ENCODE measurements at places on chromosomes 2 and 18.

DNA sequence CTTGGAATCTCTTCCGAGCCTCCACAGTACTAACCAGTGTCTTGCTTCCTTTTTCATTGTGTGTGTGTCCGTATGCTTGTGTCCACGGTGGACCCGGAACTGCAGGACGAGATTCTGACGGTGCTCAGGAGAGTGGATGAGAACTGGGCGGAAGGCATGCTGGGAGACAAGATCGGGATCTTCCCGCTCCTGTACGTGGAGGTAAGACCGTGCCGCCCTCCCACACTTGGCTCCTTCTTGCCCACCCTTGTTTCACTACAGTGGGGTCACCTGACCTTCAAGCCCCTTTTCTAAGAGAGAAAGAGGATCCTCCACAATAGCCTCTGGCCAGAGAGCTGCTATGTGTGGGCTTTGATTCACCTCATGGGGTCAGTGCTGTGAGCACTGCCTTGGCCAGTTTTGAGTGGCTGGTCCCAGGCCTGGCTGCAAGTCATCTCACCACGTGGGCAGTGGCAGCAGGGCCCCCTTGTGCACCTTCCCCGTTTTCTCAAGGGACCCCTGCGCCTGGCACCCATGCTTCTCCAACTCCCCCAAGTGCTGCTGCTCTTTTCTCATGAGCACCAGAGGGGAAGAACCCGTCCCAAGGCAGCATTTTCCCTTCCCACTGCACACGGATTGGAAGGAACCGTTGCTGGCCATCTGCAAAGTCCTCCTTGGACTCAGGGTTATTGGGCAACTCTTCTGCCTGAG lies 242.1 kb downstream of the SEPTIN10 start:
- no peak overlapping the region for H3K4me3 ChIP-seq
- no peaks in the 10 kb centered on the region for H3K36me3 ChIP-seq

DNA sequence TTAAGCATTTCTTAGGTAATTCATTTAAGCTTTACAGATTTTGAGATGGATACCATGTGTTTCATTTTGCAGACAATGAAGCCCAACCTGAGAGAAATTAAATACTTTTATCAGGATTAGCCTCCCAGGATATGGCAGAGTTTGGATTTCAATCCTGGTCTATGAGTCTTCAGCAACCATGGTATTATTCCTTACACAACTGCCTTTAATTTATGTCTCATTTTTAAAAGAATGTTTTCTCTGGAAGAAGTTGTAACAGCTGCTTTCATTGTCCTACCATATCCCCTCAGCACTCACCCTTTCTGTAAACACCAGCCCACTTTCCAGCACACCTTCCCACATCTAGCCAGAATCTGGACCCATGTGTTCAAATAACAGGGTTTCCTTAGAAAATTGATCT lies 863.7 kb upstream of the VRK2 start:
- 0 out of 2 replicates have a peak, but pooled peaks cover 2% of the 10 kb centered on the region for H3K4me1 ChIP-seq
- H3K27ac ChIP-seq = no peak overlapping the region
- H3K36me3 ChIP-seq = no peaks in the 10 kb centered on the region
- no peak for DNase-seq
- no peak overlapping the region for H3K4me3 ChIP-seq

DNA sequence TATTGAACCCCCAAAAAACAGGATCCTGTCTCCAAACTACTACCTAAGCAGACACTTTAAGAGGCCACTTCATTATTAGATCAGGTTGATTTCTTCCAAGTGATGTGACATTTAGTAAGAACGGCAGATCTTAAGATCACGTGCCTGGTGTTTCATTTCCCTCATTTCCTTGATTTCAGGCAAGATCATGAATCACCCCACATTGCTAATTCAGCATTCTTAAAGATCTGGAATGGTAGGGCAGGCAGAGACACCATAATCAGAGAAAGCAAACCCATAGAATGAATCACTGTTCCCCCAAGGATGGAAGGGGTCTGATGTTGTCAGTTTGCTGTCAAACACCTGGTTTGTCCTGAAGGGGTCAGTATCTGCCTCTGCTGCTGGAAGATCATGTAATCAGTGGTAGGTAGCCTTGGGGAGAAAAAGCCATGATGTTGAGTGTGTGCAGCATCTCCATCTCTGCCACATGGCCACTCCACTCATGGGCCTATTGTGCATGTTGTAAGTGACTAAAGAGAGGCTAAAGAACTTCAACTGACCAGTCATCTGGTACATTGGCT lies 133.9 kb downstream of the ARHGAP15 start:
- no peaks in the 10 kb centered on the region for H3K36me3 ChIP-seq
- no peak for DNase-seq

DNA sequence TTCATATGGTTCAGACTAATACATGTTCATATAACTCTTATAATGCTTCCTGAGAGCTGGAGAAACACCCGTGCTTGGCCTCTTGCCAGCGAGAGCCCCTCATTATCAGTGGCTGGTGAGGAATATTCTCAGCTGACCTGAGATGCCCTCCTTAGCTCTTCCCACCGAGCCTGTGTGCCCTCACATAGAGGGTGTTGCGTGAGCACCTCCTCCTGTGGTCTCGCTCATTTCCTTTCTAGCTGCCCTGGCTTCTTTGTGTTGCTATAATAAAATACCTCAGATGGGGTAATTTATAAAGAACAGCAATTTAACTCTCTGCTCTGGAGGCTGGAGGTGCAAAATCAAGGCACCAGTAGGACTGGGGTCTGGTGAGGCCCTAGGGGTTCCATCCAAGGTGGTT lies 80.5 kb upstream of the ALKAL2 start:
- H3K4me1 ChIP-seq = no peaks in the 10 kb centered on the region
- peaks cover 31% of the 10 kb centered on the region for H3K27me3 ChIP-seq
- DNase-seq = no peak
- no peaks in the 10 kb centered on the region for H3K36me3 ChIP-seq
- H3K4me3 ChIP-seq = no peak overlapping the region

DNA sequence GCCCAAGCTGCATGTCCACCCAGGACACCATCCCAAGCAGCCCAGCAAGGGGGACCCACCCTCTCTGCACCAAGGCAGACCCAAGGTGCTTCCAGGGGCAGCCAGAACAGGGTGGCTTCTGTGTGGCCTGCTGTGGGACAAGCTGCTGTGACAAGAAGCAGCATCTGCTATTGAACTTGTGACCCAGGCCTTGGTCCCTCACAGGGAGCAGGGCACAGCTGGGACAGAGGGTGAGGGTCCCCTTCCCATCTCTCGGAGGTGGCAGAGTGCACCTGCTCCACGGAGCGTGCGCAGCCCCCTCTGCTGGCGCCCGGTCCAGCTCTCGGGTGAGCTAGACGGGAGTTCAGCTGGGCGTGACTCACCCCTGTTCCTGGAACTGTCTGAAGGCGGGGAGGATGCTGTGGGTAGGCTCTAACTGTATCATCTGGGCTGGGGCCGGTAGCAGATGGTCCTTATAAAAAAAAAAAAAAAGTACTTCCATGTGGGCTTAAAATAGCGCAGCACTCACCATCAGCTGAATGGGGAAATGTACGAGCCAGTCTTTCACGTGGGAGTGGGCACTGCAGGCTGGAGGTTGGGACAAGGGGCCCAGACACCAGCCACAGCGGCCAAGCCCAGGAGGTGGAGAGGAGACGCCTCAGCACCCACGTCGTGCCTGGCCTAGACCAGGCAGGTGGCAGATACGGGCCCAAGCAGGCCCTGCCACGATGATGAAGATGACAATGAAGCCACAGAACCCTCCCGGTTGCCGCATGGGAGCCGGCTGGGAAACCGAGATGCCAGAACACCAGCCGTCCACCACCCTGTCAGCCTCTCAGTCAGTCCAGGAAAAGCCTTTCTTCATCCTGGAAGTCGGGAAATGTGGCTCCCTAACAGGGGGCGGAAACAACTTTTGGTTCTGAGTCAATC lies 136.8 kb upstream of the ID2 start:
- H3K27me3 ChIP-seq = no peaks in the 10 kb centered on the region
- no peaks in the 10 kb centered on the region for H3K36me3 ChIP-seq
- H3K27ac ChIP-seq = no peak overlapping the region
- peaks cover 8% of the 10 kb centered on the region for H3K4me1 ChIP-seq
- peak; percentile 6 for DNase-seq

DNA sequence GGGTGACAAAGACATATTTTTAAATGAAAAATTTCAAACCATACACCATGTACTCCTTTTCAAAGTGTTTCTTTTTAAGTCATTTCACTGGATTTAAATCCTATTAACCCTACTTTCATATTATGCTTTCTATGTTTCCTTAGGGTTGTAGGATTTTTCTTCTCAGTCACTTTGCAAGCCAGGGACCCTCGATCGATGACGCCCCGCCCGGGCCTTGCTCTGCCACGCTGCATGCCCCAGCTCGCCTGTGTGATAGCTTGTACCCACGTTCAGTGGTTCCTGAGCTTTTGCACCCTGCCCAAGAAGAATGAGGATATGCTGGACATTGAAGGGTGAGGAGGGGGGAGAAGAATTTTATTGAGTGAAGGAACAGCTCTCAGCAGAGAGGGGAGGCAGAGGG lies 568.0 kb downstream of the TRIB2 start:
- H3K4me3 ChIP-seq = no peak overlapping the region
- no peaks in the 10 kb centered on the region for H3K36me3 ChIP-seq
- no peak for DNase-seq

GRCh38 chr18:7575465-7576028 lies 8.4 kb downstream of the PTPRM start:
- H3K27me3 ChIP-seq = no peaks in the 10 kb centered on the region
- no peak for DNase-seq
- no peaks in the 10 kb centered on the region for H3K36me3 ChIP-seq
- no peak overlapping the region for H3K27ac ChIP-seq
- H3K4me3 ChIP-seq = no peak overlapping the region

- DNase-seq = no peak
- H3K27me3 ChIP-seq = no peaks in the 10 kb centered on the region
- no peaks in the 10 kb centered on the region for H3K4me1 ChIP-seq
- no peaks in the 10 kb centered on the region for H3K36me3 ChIP-seq
These were observed 36.9 kb upstream of the VWA3B start for GRCh38 chr2:98050070-98050469.

GRCh38 chr18:60585670-60586069 lies 213.1 kb upstream of the MC4R start:
- DNase-seq = no peak
- no peak overlapping the region for H3K27ac ChIP-seq
- H3K4me1 ChIP-seq = no peaks in the 10 kb centered on the region
- H3K4me3 ChIP-seq = no peak overlapping the region
- H3K36me3 ChIP-seq = no peaks in the 10 kb centered on the region

- H3K27me3 ChIP-seq = peaks cover 41% of the 10 kb centered on the region
- no peaks in the 10 kb centered on the region for H3K4me1 ChIP-seq
- DNase-seq = no peak
- H3K4me3 ChIP-seq = no peak overlapping the region
- no peak overlapping the region for H3K27ac ChIP-seq
- H3K36me3 ChIP-seq = no peaks in the 10 kb centered on the region
These were observed 260.6 kb upstream of the TNP1 start for GRCh38 chr2:217120429-217120828.

DNA sequence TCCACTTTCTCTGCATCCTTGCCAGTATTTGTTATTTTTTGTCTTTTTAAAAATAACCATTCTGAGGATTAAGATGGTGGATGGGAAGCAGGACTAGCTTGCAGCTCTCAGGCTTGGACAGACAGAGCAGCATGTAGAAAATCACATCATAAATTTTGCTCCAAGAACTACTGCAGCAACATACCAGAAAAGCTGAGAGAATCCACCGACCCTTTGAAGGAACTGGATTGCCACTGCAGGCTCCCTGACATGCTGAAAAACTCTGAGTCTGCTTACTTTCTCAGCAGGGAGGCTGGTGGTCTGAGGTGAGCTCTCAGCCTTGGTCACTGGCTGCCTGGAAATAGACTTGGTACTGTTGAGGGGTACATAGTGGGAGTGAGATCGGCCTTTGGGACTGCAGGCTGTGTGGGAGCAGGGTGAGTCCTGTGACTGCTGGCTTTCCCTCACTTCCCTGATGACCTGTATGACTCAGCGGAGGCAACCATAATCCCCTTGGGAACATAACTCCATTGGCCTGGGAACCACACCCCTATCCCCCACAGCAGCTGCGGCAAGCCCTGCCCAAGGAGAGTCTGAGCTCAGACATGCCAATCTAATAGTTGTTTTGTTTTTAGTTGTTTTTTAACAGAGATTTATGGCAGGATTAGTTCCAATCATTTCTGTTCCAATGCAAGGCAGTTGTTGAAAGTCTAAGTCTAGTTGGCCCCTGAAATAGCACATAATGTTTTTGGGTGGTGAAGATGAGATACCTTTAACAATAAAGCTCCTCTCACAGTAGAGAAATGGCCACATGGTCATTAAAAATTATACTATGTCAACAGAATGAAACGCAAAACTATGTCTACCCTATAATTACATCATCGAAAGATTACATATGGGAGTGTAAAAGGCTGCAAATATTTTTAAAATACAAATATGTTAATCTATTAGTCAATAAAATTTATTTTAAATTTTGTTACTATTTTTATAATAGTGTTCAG lies 414.2 kb upstream of the CHAC2 start:
- no peaks in the 10 kb centered on the region for H3K36me3 ChIP-seq
- no peaks in the 10 kb centered on the region for H3K27me3 ChIP-seq
- H3K4me3 ChIP-seq = peak overlapping the region; percentile 21

DNA sequence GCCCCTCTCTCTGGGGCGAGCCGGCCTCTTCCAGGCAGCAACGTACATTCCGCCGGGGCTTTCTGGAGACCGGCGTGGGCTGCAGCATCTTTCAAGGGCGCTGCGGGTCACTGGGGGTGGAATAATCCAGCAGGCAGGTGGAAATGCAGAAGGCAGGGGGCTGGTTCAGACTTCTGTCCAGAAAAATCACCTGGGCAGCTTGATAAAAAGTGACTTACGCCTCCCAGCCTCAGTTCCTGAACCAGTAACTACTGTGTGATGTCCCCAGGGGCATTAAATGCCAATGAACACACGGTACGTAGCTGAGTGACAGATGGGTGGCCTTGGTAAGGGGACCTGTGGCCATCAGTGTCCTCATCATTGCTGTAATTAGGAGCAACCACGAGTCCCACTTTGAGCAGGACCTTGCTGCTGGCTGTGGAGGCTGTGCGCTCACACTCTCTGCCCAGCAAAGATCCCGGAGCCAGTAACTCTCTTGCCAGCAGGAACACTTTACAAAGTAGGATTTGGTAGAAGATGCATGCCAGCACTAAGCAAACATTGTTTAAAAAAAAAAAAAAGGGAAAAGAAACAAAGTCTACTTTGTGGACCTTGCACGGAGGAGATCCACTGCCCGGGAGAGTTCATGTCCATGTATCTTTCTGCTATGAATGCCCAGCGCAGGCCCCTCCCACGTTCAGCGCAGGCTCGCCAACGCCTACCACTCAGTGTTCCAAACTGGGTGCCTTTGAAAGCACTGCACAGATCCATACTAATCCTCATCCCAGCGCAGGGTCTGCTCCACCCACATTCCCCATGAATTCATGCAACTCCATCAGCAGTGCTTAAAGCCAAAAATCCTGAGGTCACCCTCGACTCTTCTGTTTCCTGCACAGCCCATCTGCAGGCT lies 177.3 kb downstream of the HDAC4 start:
- H3K27ac ChIP-seq = no peak overlapping the region
- H3K27me3 ChIP-seq = no peaks in the 10 kb centered on the region
- DNase-seq = no peak
- H3K4me1 ChIP-seq = peaks cover 61% of the 10 kb centered on the region
- no peak overlapping the region for H3K4me3 ChIP-seq
- H3K36me3 ChIP-seq = no peaks in the 10 kb centered on the region

GRCh38 chr2:184137955-184138354 lies 460.4 kb upstream of the ZNF804A start:
- H3K4me1 ChIP-seq = no peaks in the 10 kb centered on the region
- DNase-seq = no peak
- H3K4me3 ChIP-seq = no peak overlapping the region
- no peaks in the 10 kb centered on the region for H3K36me3 ChIP-seq
- H3K27ac ChIP-seq = no peak overlapping the region
- H3K27me3 ChIP-seq = no peaks in the 10 kb centered on the region

All from HCT116 (cell line).